Stimulated activated CD4-positive, alpha-beta T cell treated with anti-CD3 and anti-CD28 coated beads, TNF-alpha, amount 100 ng/mL, for 1 hour (primary cell): ENCODE measurements at places on chromosomes 5 and 9.

DNA sequence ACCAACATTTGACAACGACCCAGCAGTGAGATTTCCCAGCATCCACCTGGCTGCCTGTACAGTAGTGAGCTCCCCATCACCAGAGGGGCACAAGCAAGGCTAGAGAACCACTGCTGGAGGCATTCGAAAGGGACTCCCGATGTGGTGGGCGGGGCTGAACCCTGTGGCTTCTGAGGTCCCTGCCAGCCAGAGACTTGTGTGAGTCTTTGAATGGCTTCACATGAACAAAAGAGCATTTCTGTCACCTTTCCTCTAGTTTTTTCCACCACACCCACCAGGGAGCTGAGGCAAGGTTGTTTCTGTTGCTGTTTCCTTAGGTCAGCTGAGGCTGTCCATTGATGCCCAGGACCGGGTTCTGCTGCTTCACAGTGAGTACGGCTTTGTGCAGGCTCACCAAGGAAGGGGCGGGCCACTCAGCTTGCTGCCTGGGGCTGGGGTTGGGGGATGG lies 15.7 kb downstream of the RGS3 start:
- DNase-seq = no peak

DNA sequence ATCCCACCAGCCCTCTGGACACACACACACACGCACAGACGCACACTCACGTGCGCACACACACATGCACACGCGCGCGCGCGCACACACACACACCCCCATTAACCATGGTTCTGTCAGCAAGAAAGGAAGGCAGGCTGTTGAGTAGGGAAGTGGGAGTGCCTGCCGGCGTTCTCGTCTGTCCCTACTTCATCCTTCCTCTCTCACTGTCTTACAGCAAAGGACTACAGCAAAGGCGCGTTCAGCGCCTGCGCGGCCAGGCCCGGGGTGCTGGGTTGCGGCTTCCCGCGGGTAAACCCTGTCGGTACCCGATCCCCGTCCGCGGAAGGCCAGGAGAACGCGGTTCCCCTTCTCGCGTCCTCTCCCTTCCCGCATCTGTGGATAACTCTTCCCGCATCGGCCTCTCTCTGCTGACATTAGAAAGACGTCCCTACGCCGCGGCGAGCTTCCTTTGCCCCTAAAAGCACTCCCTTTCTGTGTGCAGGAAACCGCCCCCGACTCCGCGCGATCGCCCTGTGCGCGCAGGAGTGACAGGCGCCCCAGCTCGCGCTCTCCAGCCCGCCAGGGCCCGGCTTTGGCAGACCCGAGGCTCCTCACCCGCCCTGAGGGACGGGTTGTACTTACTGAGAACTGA lies 219.2 kb downstream of the AGTPBP1 start:
- DNase-seq = no peak

GRCh38 chr9:83432104-83432627 lies 106.0 kb downstream of the FRMD3 start:
- DNase-seq = no peak

DNA sequence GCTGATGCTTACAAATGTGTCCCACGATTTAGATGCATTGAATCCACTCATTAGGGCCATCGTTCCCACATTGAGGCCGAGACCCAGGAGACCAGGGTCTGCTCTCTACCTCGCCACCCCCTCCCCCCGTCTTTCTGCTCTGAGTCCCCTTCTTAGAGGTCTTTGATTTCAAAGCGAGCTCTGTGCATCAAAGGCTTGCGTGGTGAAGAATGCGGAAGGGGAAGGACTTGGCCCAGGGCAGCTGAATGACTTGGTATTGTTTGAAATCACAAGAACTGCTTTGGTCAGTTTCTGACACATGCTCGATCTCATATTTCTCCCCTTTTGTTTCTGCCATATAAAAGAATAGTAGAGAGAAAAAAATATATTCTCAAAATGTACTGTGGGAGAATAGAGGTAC lies 78.3 kb upstream of the IRX1 start:
- no peak for DNase-seq

DNA sequence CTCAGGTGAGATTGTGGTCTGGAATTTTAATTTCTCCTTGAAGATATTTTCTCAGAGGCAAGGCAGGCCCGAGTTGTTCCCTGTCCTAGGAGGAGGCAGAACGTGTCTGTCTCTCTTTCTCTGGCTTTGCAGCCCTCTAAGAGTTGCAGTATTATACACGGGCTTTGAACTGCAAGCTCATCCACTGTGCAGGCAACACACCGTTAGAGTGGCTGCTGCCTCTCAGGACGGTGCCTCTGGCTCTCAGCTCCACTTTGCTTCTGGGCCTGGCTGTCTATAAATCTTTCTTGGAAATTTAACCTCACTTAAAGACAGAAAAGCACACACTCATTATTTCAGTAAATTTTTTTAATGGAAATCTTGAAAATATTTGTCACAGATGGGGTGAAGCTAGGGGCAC lies 170.1 kb upstream of the ADCY2 start:
- DNase-seq = no peak

DNA sequence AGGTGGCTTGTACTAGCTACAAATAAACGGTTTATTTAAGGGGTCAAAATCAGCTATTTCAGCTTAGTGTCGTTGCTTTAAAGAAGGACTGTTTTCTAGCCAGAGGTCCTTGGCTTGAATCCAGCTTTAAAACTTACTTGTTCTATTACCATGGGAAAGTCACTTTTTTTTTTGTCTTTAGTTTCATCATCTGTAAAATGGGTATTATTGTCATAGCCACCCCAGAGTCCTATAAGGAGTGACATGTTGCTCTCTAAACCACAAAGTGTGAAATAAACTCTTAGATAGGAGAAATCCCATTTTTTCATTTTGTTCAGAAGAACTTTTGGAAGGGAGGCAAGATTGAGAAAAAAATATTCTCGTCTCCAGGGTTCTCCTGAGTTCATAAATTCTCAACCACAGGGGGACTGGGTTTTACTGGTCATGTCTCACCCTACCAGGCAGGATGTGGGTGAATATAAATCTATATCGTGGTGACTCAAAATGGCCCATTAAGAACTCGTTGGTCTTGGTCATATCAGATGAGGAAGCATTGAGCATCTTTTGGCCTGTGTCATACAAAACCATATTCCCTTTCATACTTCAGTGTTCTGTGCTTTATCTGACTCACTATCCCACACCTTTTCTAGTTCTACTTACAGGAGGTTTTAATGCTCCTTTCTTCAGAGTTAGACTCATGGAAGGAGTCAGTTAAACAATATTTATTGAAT lies 202.7 kb upstream of the NR3C1 start:
- no peak for DNase-seq
